ENCODE measurements at places on chromosomes 2 and 18. TPM values are rescaled to one million over a fixed set of nuclear protein-coding genes. Genes with fewer than 3 reads are reported as not detected.

DNA sequence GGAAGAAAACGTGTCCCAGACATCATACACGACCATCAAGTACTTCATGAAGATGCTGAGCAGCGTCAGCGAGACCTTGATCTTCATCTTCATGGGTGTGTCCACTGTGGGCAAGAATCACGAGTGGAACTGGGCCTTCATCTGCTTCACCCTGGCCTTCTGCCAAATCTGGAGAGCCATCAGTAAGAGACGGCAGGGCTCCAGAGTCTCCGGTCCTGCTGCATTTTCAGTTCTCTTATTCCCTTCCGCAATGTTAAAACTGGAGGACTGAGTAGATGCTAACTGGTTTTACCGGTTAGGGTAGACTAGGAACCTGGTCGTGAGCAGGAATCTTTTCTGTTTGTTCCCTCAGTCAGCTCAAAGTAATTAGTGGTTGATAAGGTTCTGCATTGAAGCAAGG, 32.3 kb downstream of the SLC9A4 start:
- no peak overlapping the region for H3K4me3 ChIP-seq
- no peaks in the 10 kb centered on the region for H3K4me1 ChIP-seq
- H3K36me3 ChIP-seq = no peaks in the 10 kb centered on the region
- H3K27ac ChIP-seq = no peak overlapping the region
- DNase-seq = no peak

DNA sequence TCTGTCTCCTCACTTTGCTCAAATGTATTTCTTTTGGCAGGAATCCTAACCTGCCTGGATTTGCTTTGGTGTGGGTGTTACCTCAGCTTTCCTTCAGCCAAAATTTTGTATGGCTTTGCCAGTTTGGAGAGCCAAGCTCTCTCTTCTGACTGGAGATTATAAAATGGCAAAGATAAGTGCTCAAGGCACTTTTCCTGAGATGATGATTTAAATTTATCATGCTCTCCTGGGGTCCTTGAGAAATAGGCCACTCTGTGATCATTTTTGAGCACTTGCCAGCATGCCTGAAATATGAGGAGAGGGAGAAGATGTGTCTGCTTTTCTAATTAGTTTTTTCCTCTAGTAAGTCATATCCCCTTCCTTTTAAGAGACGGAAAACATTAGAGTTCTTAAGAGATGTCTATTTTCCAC, 683.0 kb downstream of the SLC4A3 start:
- H3K27me3 ChIP-seq = peaks cover 1% of the 10 kb centered on the region
- peaks cover 4% of the 10 kb centered on the region for H3K4me1 ChIP-seq
- no peak for DNase-seq
- H3K27ac ChIP-seq = no peak overlapping the region
- H3K36me3 ChIP-seq = no peaks in the 10 kb centered on the region

DNA sequence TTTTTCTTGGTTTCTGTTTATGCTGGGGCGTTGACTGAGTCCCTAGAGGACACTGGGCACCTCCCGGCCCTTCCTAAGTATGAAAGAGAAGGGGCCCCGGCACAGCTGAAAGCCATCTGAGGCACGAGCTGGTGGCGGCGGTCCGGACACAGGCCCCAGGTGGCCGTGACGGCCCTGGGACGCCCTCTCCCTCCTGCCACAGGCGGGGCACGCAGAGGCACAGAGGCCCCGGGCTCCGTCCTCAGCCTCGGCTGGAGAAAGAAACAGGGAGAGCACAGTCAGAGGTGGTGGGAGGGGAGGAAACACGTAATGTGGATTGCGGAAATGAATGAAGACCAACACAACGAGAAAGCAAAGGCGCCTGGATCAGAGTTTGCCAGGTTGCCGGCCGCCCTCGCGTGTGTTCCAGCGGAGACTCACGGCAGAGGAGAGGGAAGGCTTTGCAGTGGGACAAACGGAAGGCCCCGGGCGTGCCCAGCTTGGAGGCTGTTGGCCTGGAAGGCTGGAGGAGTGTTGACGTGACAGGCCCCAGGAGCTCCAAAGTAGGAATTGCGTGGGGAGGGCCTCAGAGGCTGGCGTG, 119.1 kb downstream of the PTGR3 start:
- H3K27me3 ChIP-seq = no peaks in the 10 kb centered on the region
- no peak overlapping the region for H3K4me3 ChIP-seq
- no peak overlapping the region for H3K27ac ChIP-seq
- no peaks in the 10 kb centered on the region for H3K4me1 ChIP-seq
- no peaks in the 10 kb centered on the region for H3K36me3 ChIP-seq

DNA sequence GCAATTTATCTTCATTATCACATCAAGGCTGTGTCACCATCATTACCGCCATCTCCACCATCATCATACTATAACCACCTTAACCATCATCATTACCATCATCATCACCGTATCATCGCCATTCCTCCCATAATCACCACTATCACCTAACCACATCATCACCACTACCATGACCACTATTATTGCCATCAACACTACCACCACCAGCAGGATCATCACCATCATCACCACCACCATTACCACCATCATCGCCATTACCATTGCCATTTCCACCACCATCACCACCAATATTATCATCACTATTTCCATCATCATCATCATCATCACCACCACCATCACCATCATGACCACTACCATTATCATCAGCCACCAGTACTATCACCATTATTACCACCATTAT, 314.4 kb downstream of the CYP26B1 start:
- H3K36me3 ChIP-seq = no peaks in the 10 kb centered on the region
- no peak overlapping the region for H3K4me3 ChIP-seq
- no peak overlapping the region for H3K27ac ChIP-seq
- no peak for DNase-seq

DNA sequence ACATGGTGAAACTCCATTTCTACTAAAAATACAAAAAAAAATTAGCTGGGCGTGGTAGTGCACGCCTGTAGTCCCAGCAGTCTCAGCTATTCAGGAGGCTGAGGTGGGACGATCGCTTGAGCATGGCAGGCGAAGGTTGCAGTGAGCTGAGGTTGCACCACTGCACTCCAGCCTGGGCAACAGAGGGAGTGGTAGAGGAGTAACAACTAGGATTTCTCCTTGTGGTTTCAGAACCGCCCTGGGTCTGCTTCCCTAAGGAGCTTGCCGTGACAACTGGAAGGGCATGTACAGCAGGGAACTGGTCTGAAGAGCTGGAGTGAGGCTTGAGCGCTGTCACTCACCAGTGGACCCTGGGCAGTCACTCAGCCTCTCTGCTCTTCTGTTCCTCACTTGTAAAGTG, 29.1 kb downstream of the REEP1 start:
- peaks cover 48% of the 10 kb centered on the region for H3K4me1 ChIP-seq
- H3K36me3 ChIP-seq = no peaks in the 10 kb centered on the region
- DNase-seq = no peak

DNA sequence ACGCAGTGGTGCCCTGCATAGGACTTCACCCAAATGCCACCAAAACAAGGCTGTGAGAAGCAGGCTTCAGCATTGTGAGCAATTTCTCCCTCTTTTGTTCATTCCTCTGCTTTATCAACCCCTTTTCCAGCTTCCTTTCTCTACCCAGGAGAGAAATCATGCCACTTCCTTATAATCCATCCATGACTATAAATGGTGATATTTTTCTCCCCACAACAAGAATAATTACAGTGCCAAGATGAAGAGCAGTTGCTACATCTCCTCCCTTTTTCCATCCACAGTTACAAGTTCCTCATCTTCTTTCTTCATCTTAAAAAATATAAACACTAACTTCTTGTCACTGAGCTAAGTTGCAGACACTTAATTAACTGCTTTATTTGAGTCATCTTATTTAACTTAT, 167.2 kb downstream of the ANTXR1 start:
- peaks cover 17% of the 10 kb centered on the region for H3K36me3 ChIP-seq
- no peak overlapping the region for H3K4me3 ChIP-seq
- DNase-seq = no peak
- peaks cover 4% of the 10 kb centered on the region for H3K27me3 ChIP-seq

- H3K27me3 ChIP-seq = peaks cover 6% of the 10 kb centered on the region
- no peak for DNase-seq
- H3K4me1 ChIP-seq = peaks cover 20% of the 10 kb centered on the region
- H3K4me3 ChIP-seq = no peak overlapping the region
- H3K36me3 ChIP-seq = peaks cover 7% of the 10 kb centered on the region
Observed at GRCh38 chr18:48727681-48728080, 188.8 kb downstream of the CTIF start.

DNA sequence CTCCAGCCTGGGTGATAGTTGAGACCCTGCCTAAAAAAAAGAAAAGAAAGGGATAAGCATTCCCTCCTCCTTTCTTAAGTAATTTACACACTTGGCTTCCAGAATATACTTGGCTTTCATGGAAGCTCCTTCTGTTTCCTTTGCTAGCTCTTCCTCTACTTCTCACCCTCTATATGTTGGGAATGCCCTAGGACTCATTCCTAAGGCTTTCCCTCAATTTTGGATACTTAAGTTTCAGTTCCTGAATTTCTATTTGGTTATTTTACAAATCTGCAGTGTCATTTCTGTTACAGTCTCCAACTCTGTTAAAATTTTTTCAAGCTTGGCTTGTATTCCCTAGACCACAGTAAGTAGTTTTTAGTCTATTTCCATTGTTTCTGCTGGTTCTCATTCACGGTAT, 23.6 kb downstream of the SP3 start:
- H3K36me3 ChIP-seq = no peaks in the 10 kb centered on the region
- H3K4me3 ChIP-seq = no peak overlapping the region
- no peaks in the 10 kb centered on the region for H3K27me3 ChIP-seq

GRCh38 chr2:219969508-219969907, 342.1 kb downstream of the SLC4A3 start:
- H3K36me3 ChIP-seq = no peaks in the 10 kb centered on the region
- no peak overlapping the region for H3K27ac ChIP-seq
- H3K4me3 ChIP-seq = no peak overlapping the region
- no peaks in the 10 kb centered on the region for H3K4me1 ChIP-seq
- peaks cover 2% of the 10 kb centered on the region for H3K27me3 ChIP-seq
- no peak for DNase-seq

DNA sequence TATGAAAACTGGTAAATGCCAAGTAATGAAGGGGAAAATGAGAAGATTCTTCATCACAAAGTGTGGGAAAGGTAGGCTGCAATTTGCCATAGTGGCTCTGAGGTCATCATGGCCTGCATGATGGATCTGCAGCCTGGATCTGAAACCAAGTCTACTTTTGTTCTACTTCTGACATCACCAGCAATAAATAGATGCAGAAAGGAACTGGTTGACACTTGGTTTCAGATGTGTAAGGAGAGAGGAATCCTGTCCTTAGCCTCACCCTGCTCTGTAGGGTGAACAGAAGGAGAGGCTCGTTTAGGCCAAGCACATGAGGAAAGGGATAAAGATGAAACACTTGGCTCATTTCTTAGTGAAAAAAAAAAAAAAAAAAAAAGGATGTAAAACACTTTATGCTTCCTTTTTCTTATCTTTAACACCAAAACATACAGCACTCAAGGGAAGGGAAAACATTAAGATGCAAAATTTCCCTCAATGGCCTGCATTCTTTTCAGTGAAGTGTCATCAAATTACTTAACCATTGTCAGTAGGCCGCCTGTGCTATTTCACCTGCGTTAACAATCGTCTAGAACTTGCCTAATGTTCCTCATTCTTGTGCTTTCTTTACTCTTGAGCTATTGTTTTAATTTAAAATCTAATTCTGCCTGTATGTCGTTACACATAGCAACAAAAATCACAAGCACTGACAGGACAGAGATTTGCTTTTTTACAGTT, 3.9 kb downstream of the NEB start:
- H3K4me3 ChIP-seq = no peak overlapping the region
- no peak for DNase-seq
- no peaks in the 10 kb centered on the region for H3K27me3 ChIP-seq
- H3K27ac ChIP-seq = no peak overlapping the region
- peaks cover 5% of the 10 kb centered on the region for H3K4me1 ChIP-seq

- no peak for DNase-seq
- peaks cover 2% of the 10 kb centered on the region for H3K27me3 ChIP-seq
- peaks cover 5% of the 10 kb centered on the region for H3K36me3 ChIP-seq
- H3K4me1 ChIP-seq = peaks cover 18% of the 10 kb centered on the region
Observed at GRCh38 chr2:147639891-147640290, 204.9 kb upstream of the ACVR2A start.

GRCh38 chr2:78455586-78455985, 569.9 kb upstream of the REG3G start:
- no peak for DNase-seq
- H3K27ac ChIP-seq = no peak overlapping the region
- H3K4me1 ChIP-seq = peaks cover 2% of the 10 kb centered on the region
- H3K4me3 ChIP-seq = no peak overlapping the region
- no peaks in the 10 kb centered on the region for H3K27me3 ChIP-seq

- H3K36me3 ChIP-seq = no peaks in the 10 kb centered on the region
- no peak overlapping the region for H3K4me3 ChIP-seq
- DNase-seq = no peak
- no peaks in the 10 kb centered on the region for H3K27me3 ChIP-seq
- H3K27ac ChIP-seq = no peak overlapping the region
Observed at GRCh38 chr2:35347561-35347960, 1008.0 kb upstream of the CRIM1 start.

DNA sequence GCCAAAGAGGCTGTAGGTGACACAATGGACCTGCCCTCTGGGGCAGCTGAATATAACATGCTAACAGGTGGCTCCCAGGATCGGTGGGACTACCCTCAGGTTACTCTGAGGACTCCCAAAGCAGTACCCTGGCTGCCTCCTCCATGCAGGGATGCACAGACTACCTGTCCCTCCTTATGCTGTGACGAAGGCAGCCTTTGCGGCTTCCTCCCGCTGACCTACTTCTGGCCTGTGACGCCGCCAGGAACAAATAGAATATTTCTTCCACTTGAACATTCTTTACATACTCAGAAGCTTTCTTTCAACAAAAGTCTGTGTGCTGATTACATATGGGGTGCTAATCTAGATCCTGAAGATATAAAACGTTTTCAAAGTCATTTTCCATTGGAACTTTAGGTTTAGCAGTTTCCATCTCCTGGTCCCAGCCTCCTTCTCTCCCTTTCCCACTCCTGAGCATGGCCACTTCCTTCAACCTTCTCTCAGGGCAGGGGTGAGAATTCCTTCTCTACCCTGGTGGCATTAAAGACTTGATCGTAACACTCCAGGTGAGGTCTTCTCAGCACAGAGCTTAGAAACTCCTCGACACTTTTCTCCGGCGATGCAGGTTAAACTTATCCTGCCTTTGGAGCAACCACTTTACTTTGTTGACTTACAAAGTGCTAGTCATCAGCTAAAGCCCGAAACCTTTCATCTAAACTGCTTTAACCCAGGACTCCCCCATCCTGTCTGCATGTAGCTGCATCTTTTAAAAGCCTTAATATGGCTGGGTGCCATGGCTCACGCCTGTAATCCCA, 58.9 kb upstream of the STK17B start:
- no peak overlapping the region for H3K4me3 ChIP-seq
- no peak for DNase-seq
- no peaks in the 10 kb centered on the region for H3K27me3 ChIP-seq
- H3K36me3 ChIP-seq = no peaks in the 10 kb centered on the region
- H3K27ac ChIP-seq = no peak overlapping the region
- no peaks in the 10 kb centered on the region for H3K4me1 ChIP-seq

GRCh38 chr2:136023416-136023815, 38.0 kb upstream of the DARS1 start:
- no peak overlapping the region for H3K4me3 ChIP-seq
- no peak for DNase-seq
- peaks cover 3% of the 10 kb centered on the region for H3K27me3 ChIP-seq
- H3K27ac ChIP-seq = no peak overlapping the region

- no peaks in the 10 kb centered on the region for H3K4me1 ChIP-seq
- no peaks in the 10 kb centered on the region for H3K27me3 ChIP-seq
- no peaks in the 10 kb centered on the region for H3K36me3 ChIP-seq
- H3K27ac ChIP-seq = no peak overlapping the region
Observed at GRCh38 chr2:131519466-131519865, 8.2 kb upstream of the CCDC74A start.

The EMILIN2 gene
- 4.1 TPM for total RNA-seq

The IL36A gene
- not detected for total RNA-seq

The OTOS gene
- total RNA-seq = not detected

The PIEZO2 gene
- total RNA-seq = 50.1 TPM

The AKAIN1 gene
- 14.1 TPM for total RNA-seq

The B3GNT7 gene
- 0.27 TPM for total RNA-seq

The WDR43 gene
- 32.5 TPM for total RNA-seq

The TNFRSF11A gene
- 1.2 TPM for total RNA-seq

Data from glutamatergic neuron (in vitro differentiated cells).